ENCODE measurements at places on chromosomes 5 and 9. TPM values are rescaled to one million over a fixed set of nuclear protein-coding genes. Genes with fewer than 3 reads are reported as not detected.

PCDHB15 gene
- total RNA-seq: 0.05 TPM

CCDC192 gene
- total RNA-seq: not detected

INSL4 gene
- 17.1 TPM for total RNA-seq

DAPK1 gene
- total RNA-seq: 28.0 TPM

TIMD4 gene
- 0.60 TPM for total RNA-seq

AQP3 gene
- 24.4 TPM for total RNA-seq

MYMK gene
- not detected for total RNA-seq

GFI1B gene
- total RNA-seq: 0.17 TPM

CNTFR gene
- 0.15 TPM for total RNA-seq

MUSK gene
- not detected for total RNA-seq

HMHB1 gene
- not detected for total RNA-seq

PHF24 gene
- 0.19 TPM for total RNA-seq

ABO gene
- not detected for total RNA-seq

ENTREP1 gene
- total RNA-seq: 0.86 TPM

MLANA gene
- total RNA-seq: not detected

FAM114A2 gene
- total RNA-seq: 14.2 TPM

RMI1 gene
- total RNA-seq: 14.8 TPM

Data from A549 treated with dexamethasone at 1 μM for 4 hours (cell line).